ENCODE measurements at places on chromosomes 2 and 18.

- no peak for DNase-seq
Measured at GRCh38 chr2:29245742-29246382, 130.6 kb downstream of the CLIP4 start.

- DNase-seq: no peak
Measured at GRCh38 chr2:234462218-234462992, 34.5 kb downstream of the ARL4C start.

- DNase-seq: peak; percentile 65
Measured at GRCh38 chr2:19751631-19752030, 150.2 kb downstream of the TTC32 start.

DNA sequence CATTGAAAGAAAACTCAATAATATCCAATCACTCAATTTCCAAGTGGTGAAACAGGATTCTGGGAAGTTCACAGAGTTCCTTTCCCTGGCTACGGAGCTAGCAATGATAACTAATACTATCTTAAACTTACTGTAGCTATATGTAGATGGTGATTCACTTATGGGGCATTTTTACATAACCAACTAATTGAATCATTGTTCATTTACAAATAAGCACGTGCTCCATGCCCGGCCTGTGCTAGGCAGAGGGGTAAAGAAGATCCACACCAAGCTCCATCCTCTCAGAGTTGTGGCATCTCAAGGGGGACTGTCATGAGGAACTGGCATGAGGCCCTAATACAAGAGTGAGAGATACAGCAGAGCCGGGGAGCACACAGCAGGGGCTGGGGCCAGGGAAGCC, 176.3 kb downstream of the ANKRD30B start:
- no peak for DNase-seq

GRCh38 chr2:108364676-108365297, 13.0 kb upstream of the SULT1C4 start:
- DNase-seq: no peak

GRCh38 chr2:190891372-190891771, 10.8 kb downstream of the GLS start:
- no peak for DNase-seq

GRCh38 chr18:45556222-45556621, 59.1 kb upstream of the SLC14A2 start:
- DNase-seq: no peak

GRCh38 chr2:121790276-121790956, 35.0 kb downstream of the TSN start:
- no peak for DNase-seq

- DNase-seq: no peak
Measured at GRCh38 chr2:64861452-64862397, 127.5 kb upstream of the SLC1A4 start.

DNA sequence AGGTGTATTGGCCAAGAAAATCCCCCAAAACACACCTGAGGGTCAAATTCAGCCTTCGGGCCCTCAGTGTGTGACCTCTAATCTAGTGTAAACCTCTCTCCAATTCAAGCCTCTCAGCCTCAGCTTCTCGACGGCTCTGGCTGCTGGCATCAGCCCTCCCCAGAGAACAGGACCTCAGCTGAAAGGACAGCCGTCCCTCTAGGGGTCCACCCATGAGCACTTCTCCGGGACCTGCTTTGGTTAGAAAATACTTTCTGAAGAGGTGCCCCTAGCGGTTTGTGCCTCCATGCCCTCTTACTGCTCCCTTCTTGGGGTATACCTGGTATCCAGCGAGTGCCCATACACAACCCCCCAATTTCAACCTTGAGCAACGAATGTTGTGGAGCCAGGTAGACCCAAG, 48.8 kb downstream of the INHBB start:
- DNase-seq: no peak

- no peak for DNase-seq
Measured at GRCh38 chr2:119119076-119119785, 39.3 kb downstream of the C1QL2 start.

DNA sequence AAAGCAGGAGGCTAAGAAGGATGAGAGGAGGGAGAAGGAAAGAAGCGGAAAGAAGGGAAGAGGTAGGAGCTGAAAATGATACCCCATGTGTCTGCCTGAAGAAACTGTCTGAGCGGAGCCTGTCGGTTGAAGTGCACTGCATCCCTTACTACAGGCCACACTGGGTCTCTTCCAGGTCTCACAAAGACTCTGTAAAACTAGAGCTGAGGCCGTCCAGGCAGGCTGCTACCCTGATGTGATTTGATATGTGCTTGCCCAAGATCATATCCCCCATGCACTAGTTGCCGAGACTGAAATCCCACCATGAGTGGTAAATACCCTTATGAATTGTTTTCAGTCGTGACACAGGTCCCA, 134.4 kb downstream of the MAIP1 start:
- no peak for DNase-seq

DNA sequence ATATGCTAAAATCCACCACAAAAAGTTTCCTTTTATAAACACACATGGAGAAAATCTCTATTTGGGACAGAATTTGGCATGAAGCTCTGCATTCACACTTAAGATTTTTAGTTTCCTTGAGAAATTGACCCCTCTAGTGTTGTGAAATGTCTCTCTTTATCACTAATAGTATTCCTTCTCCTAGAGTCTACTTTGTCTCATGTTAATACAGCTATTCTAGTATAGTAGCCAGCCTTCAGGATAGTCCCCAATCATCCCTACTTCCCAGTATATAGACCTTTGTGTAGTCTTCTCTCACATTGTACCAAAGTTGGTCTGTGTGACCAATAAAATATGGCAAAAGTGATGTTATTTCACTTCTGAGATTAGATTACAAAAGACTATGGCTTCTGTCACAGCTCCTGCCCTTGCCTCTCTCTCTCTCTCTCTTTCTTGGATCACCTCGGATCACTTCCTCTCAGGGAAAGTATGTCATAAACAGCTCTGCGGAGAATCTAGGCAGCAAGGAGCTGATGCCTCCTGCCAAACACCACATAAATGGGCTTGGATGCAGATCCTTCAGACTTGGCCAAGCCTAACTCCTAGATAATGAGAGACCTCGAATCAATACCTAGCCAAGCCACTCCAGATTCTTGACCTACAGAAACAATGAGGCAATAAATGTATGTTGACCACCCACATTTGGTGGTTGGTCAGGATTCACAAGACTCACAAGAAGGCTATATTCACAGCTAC, 59.7 kb upstream of the NABP1 start:
- no peak for DNase-seq

- DNase-seq: no peak
Measured at GRCh38 chr2:14647714-14648113, 15.2 kb downstream of the LRATD1 start.

GRCh38 chr2:231597014-231597611, 4.4 kb downstream of the TEX44 start:
- no peak for DNase-seq

DNA sequence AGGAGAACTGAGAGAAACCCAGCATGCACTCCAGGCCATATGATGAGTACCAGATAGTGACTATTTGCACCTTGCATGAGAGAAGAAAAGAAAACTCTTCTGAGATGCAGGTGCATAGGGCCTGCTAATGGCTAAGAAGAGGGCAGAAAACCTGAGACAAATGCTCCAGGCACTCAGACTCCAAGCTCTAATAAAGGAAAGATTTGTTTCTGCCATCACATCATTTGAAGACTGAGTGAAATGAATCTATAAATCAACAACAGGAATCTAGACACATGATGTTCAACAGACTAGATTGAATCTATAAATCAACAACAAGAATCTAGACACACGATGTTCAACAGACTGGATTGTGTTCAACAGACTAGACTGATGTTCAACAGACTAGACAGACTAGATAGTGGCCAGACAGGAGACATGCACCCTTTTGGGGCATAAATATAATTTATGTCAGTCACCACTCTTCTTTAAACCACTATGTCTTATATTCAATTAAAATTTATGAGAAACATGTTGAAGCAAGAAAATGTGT, 482.7 kb upstream of the UBE2E3 start:
- DNase-seq: no peak

DNA sequence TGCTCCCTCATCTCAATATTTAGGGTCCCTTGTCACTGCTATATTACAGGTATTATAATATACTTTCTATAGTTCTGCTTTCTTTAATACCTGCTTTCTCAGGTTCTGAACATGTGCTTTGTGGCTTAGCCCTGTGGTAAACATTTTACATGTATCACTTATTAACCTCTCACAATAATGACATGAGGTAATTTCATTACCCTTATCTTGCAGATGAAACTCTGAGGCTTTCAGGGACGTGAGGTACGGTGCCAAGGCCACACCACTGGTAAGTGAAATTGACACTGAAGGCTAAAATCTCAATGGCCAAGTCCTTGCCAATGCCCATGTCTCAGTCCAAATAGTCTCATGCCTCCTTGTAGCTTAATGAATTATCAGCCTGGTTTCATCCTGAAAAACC, 21.7 kb downstream of the LINC00305 start:
- DNase-seq: no peak

DNA sequence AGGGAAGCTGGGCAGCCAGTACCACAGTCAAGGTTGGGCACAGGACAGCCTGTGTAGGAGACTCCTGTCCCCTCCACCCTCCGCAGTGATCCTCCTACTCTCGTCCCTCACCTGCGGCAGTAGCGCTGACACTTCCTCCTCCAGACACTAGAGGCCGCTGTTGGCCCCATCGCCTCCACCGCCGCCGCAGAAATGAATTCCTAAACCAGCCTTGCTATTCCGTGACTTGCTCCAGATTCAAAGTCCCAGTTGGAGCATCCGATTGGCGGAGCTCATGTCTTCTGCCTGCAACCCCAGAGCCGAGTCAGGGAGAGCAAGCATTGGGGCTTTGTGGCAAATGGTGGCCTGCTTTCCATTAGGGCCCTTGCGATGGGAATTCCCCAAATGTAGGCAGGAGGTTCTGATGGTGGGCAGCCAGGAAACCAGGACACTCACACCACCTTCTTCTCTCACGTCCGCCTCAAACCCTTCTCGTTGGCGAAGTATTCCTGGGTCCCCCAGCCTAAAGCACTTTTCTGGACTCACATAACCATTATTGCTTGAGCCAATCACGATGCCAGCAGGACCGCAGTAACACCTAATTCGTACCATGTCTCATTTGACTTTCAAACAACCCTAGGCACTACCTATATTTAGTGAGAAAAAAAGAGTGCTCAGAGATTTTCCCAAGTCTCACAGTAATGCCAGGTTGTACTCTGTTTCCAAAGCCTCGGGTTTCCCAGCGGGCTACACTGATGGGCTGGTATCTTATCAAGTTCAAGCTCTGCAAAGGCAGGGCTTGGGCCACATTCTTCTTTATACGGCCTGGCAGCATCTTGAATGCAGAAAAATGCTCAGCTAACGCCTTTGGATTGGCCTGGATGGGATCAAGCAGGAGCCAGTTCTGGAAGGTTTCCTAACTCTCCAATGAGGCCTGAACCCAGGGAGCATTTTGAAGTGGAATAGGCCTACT, 1.2 kb upstream of the DNAJB2 start:
- peak; percentile 86 for DNase-seq

DNA sequence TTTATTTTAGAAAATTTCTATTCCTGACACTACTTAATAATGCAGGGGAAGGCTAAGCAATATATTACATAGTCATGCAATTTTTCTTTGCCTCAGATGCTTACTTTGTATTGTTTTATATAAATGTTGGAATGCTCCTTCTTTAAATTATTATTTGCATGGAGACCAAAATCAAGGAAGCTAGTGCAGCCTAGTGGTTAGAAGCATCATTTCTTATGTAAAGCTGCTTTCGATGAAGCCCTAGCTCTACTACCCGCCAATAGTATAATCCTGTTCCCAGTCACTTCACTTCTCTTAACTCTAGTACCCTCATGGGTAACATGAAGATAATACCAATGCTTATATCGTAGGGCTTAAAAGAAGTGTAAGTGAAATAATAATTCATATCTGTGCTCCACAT, 198.9 kb downstream of the LRATD1 start:
- no peak for DNase-seq

- no peak for DNase-seq
Measured at GRCh38 chr2:14577843-14578242, 54.7 kb upstream of the LRATD1 start.
